K562 (cell line): ENCODE measurements at places on chromosomes 16 and 17.

GRCh38 chr16:77794586-77794985, 6.2 kb downstream of the VAT1L start:
- no peak for DNase-seq

DNA sequence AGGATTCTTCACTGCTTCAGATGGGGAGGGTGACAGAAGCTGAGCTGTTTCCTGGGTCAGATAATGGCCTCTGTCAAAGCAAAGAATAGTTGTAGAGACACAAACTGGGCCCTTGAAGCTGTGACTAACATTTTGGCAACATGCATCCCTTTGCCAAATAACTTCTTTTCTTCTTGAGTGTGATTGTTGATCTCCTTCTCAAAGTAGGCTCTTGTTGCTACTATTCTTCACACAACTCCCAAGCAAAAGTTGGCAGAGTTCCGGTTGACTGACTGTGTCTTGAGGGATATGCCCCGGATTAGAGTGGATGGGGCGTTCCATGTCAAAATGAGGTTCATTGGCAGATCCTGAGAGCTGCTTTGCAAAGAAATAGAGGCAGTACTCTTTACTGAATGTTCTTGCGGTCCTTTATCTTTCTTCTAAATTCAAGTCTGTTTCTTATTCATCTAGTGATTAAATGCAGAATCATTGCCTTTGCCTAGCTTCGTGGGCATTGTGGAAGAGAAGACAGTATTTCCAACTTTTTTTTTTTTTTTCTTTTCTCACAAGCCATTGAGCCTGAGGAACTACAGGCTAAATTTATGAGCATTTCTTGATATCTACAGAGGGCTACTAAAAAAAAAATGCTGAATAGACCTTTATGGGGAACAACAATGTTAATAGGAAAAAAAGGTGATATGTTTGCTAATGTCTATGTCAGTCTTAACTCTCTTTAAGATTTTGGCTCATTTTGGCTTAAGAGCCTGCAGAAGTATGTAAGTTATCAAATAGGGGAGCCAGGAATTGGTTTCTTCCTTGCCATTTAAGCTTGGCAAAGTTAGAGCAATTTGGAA, 5.8 kb downstream of the WIPF2 start:
- no peak for DNase-seq

- no peak for DNase-seq
Measured at GRCh38 chr16:9434659-9435058, 343.2 kb downstream of the HAPSTR1 start.

DNA sequence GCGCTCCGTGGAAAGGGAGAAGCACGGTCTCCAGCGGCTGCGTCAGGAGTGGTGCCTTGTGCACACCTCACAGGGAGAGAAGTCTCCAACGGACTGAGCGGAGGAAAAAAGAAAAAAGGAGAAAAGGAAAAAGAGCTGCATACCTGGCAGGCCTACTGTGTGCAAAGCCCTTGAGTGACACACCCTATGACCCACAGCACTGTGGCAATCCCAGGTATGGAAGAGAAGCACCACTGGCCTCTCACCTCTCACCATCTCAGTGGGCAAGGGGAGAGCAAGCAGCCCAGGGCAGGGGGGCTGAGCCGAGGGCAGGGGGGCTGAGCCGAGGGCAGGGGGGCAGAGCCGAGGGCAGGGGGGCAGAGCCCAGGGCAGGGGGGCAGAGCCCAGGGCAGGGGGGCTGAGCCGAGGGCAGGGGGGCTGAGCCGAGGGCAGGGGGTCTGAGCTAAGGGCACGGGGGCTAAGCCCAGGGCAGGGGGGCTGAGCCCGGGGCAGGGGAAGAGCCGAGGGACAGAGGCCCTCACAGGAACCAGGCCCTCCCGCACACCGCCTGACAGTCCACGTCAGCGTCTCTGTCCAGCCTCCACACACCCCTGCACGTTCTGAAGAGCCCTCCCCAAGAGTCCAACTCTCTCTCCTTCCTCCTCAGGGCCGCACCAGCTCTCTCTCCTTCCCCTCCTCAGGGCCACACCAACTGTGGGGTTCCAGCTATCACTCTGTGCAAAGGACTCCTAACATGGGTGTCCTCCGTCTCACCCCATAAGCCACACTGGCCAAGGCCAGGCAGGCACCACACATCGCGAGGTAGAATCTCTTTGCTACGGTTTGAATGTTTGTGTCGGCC, 105.8 kb downstream of the ZNF778 start:
- no peak for DNase-seq

DNA sequence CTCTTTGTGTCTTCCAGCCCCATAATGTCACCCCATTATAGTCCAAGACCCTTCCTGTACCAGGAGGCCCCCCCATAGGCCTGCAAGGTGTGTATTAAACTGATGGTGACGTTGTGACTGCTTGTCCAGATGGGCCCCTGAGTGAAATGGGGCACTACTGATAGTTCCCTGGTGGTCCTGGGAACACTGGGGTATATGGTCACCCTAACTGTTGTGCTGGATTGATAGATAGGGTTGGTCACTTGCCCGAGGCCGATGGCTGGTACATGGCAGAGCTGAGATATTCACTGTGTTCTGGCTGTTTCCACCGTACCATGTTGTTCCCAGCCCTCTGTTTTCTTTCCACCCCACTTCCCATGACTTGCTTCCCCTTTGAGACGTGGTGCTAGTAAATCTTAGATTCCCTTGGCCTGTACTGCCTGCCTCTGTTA, 4.3 kb downstream of the CNP start:
- no peak for DNase-seq

DNA sequence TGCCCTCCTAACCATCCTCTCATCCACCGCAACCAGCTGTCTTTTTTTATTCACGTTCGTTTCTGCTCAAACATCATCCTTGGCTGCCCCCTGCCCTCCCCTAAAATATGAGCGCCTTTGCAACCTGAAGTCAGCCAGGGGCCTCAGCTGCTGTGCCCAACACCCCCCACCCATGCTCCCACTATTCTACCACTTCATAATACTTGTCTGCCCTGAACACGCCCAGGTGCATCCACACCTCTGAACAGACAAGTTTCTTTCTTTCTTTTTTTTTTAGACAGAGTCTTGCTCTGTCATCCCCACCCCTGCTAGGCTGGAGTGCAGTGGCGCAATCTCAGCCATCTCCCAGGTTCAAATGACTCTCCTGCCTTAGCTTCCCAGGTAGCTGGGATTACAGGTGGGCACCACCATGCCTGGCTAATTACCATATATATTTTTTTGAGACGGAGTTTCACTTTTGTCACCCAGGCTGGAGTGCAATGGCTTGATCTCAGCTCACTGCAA, 26.9 kb downstream of the CEP295NL start:
- no peak for DNase-seq

- peak; percentile 55 for DNase-seq
Measured at GRCh38 chr17:37490638-37491614, 1.2 kb downstream of the DUSP14 start.

DNA sequence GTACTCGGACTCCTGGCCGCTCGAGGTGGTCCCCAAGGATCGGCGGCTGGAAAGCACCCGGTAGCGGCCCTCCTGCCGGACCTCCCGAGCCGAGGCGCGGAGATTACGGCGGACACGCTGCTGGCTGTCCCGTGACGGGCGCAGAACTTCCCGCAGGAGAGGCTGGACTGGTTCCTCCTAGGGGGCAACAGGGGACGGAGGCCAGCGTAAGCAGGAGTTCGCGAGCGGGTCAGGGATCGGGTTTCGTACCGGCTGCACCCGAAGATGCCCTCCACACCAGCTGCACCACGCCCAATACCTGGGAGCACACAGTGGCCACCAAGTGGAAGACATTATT, 341 bp downstream of the SLC7A6OS start:
- DNase-seq, result no peak

GRCh38 chr16:11734653-11735043, 8.0 kb downstream of the TXNDC11 start:
- DNase-seq, result no peak

DNA sequence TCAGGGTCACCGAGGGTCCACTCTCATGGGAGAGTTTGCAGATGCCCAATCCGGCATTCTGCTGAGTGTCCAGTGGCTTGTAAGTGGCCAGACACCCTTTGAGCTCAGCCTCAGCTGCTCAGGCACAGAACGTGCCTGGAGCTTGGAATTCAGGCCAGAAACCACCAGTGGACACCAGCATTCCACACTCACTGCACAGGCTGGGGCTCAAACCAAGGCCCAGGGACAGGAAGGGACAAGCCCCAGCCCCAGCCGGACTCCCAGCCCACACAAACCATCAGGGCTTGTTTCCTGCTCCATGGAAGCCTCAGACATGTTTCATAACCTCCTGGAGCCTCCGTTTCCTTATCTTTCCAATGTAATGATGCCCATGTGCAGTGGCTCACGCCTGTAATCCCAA, 5.0 kb upstream of the NPRL3 start:
- no peak for DNase-seq

- no peak for DNase-seq
Measured at GRCh38 chr16:12507366-12507765, 296.3 kb downstream of the CPPED1 start.

DNA sequence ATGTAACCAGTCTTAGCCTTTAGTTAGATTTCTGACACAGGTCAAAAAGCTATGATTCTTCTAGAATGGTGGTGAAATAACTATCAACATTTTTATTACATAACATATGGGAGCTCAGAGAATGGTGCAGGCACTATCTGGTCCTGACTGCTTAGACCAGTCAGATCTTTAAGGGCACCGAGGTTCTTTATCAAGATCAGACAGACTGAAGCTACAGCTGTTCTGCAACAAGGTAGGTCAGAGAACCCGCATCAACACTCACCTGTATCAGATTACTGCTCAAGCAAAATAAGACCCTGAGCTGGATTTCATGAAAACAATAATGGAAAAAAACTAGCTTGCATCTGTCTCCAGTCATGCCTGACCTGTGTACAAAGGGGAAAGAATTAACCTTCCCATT, 160.4 kb downstream of the KCNJ2 start:
- no peak for DNase-seq

- DNase-seq, result no peak
Measured at GRCh38 chr17:72538901-72539352, 418.1 kb downstream of the SOX9 start.

DNA sequence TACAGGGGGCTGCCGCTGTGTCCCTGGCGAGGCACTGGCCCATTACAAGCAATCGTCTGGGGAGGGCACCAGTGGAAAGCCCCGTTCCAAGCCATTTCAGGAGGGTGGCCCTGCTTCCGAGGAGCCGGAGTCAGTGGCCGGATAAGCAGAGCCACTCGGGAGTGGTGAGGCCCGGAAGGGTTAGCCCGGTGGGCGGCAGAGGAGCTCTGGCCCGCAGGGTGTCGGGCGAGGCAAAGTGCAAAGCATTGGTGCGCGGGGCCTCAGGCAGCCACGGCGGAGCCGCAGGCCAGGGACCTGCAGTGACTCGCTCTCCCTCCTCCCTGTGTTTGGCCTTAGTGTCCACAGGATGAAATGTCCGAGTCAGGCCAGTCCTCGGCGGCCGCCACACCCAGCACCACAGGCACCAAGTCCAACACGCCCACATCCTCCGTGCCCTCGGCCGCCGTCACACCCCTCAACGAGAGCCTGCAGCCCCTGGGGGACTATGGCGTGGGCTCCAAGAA, 24.6 kb downstream of the NME3 start:
- DNase-seq, result no peak

GRCh38 chr17:47703191-47703591, 9.2 kb downstream of the TBKBP1 start:
- DNase-seq, result no peak

DNA sequence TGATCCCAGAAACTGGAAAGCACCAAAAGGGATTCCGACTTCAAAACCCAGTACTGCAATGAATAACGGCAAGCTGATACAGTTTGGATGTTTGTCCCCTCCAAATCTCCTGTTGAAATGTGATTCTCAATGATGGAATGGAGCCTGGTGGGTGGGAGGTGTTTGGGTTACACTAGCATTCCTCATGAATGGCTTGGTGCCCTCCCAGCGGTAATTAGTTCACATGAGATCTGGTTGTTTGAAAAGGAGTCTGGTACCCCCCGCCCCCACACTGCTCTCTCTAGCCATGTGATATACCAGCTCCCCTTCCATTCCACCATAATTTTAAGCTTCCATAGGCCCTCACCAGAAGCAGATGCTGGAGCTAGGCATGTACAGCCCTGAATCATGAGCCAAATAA, 40.1 kb downstream of the RANBP10 start:
- no peak for DNase-seq

DNA sequence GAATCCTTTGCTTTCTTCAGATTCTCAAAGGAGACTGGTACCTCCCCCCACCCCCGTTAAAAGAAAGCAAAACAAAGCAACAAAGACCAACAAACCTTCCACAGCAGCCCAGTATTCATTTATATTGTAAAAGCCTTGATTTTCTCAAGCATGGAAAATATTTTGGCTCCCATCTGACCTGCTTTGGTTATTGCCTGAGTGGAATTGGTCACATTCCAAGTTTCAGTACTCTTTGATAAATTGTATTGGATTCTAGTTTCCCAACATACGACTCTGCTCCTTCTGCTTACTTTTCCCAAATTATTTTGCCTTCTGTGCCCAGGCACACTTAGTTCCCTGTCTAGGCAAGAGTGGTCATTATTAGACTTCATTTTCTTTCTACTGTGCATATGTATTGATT, 1.3 kb downstream of the ABCC11 start:
- DNase-seq, result no peak

DNA sequence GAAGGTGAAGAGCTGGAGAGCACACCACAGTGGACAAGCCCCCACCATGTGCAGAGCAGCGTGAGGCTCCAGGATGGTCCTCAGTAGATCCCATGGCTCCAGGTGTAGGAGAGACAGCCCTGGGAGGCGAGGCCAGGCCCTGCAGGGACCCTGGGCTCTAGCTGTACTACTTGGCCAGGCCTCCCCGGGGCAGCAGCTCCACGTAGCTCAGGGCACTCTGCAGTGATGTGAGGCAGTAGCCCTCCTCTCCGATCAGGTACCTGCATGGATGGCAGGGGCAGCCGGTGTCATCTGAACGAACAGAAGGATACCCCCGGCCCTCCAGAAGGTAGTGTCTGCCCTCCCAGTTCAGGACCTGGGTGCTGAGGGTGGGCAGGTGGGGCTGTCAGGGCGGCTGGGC, 6.2 kb upstream of the SPATA2L start:
- no peak for DNase-seq
